ENCODE measurements at places on chromosomes 3 and 15. TPM values are rescaled to one million over a fixed set of nuclear protein-coding genes. Genes with fewer than 3 reads are reported as not detected.

The TERC gene
- 454 TPM for total RNA-seq

- DNase-seq: no peak
Observed at GRCh38 chr3:106010829-106011228, 142.0 kb upstream of the CBLB start.

- DNase-seq: no peak
Observed at GRCh38 chr3:177862962-177863491, 665.7 kb upstream of the TBL1XR1 start.

DNA sequence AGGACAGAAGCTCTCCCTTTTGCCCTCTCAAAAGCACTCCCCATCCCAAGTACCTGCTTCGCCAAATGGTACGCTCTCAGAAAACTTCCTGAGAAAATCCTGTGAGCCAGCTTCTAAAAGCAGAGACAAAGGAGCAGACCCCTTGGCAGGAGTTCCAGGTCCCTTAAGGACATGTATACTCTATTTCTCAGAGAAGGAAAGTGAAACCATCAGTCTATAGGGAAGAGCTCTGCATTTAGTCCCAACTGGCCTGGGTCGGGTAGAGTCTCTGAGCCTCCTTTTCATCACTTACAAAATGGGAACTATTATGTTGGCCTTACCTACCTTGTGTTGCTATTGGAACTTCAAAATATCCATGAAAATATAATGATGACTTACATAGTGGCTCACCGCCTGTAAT, 19.7 kb downstream of the DAPK2 start:
- no peak for DNase-seq

DNA sequence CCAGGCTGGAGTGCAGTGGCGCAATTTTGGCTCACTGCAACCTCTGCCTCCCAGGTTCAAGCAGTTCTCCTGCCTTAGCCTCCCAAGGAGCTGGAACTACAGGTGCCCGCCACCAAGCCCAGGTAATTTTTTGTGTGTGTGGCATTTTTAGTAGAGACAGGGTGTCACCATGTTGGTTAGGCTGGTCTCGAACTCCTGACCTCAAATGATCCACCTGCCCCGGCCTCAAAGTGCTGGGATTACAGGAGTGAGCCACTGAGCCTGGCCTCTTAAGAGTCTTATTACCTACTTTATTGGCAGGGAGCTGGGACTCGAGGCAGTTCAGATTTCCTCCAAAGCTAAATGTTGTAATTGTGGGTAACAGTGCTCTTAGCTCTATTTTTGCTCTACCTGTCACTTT, 16.4 kb downstream of the PXYLP1 start:
- no peak for DNase-seq

GRCh38 chr3:179018808-179019207, 52.8 kb downstream of the ZMAT3 start:
- no peak for DNase-seq

DNA sequence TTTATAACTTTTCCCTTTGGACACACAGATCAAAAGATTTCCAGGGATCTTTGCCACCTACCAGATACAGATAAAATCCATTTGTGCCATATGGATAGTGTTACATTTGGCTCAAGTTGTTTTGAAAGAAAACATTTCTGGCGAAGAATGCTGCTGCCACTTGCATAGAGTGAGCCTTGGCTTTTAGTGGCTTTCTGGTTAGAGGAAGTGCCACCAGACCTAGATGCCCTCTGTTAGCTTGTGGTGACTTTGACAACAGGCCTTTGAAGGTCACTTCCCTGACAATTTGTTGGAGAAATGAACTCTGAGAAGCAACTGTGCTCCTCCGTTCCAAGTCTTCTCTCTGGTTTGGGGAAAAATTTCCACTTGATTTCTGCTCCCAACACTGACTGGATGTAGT, 158.0 kb downstream of the CHST2 start:
- DNase-seq: peak; percentile 15

GRCh38 chr3:192068464-192069254, 607.7 kb downstream of the PYDC2 start:
- DNase-seq: no peak

GRCh38 chr15:35810007-35810406, 264.0 kb upstream of the DPH6 start:
- no peak for DNase-seq

DNA sequence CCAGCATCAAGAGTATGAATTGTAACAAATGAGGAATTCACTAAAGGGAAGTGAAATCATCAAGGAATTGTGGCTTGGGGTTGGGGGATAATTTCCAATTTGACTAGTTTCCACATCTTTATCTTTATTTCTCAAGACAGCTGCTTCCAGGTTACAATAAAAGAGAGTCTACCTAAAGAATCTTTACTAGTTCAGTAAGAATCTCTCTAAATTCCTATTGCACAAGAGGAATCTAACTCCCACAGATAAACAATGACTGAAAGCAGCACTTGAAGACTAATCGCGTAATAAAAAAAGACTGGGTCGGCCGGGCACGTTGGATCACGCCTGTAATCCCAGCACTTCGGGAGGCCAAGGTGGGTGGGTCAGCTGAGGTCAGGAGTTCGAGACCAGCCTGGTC, 194.4 kb downstream of the KBTBD8 start:
- no peak for DNase-seq

The SCAPER gene
- total RNA-seq: 16.4 TPM

The C3orf52 gene
- total RNA-seq: 18.6 TPM

The TEX55 gene
- total RNA-seq: not detected

DNA sequence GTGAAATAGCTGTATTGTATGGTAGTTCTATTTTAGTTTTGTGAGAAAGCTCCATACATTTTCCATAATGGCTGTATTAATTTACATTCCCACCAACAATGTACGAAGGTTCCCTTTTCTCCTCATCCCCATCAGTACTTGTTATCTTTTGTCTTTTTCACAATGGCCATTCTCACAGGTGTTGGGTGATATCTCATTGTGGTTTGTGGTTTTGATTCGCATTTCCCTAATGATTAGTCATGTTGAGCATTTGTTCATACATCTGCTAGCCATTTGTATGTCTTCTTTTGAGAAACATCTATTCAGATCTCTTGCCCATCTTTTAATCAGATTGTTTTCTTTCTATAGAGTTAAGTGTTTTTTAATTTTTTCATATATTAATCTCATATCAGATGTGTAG, 931.9 kb downstream of the IGSF11 start:
- peak; percentile 22 for DNase-seq

GRCh38 chr15:59609730-59610712, 1.6 kb upstream of the GCNT3 start:
- peak; percentile 54 for DNase-seq

The CATSPER2 gene
- 0.62 TPM for total RNA-seq

- no peak for DNase-seq
Observed at GRCh38 chr3:184299488-184300377, 692 bp downstream of the PSMD2 start.

The GABRR3 gene
- not detected for total RNA-seq

- DNase-seq: peak; percentile 98
Observed at GRCh38 chr15:39362821-39363561, 217.9 kb upstream of the THBS1 start.

The CHRNA3 gene
- total RNA-seq: not detected

The GOLGA8M gene
- 0.64 TPM for total RNA-seq

The PLA1A gene
- total RNA-seq: 2.8 TPM

DNA sequence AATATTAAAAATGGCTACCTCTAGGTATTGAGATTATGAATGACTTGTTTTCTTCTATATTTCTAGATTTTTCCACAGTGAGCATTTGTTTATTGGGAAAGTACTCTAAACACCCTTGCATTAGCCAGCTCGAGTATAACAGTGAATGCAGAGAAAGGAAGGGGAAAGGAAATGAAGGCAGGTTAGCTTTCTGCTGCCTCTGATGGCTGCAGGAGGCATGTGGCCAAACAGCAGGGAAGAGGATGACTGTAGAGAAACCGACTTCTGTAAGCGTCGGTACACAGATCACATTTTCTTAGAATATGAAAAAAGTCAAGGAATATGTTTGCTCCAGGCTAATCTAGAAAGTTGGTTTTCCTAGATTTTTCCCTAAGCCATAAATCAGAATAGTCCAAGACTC, 19.8 kb downstream of the GNB5 start:
- no peak for DNase-seq

DNA sequence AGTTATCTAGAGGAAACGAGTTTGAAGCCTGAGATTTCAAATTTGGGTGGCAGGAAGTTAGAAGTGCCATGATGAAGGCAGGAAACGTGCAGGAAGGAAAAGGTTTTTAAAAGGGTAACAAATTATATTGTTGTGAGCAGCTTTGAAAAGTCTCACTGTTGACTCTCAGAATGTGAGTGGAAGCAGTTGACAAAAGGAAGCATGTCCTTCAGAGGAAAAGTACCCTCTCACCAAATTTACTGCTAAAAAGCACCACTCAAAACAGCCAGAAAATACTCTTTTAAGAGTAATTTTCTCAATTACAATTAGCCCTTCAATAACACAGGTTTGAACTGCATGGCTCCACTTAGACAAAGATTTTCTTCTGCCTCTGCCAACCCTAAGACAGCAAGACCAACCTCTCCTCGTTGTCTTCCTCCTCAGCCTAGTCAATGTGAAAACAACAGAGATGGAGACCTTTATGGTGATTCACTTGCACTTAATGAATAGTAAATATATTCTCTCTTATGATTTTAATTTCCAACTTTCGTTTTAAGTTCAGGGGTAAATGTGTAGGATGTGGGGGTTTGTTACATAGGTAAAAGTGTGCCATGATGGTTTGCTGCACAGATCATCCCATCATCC, 117.1 kb upstream of the LIPC start:
- no peak for DNase-seq

DNA sequence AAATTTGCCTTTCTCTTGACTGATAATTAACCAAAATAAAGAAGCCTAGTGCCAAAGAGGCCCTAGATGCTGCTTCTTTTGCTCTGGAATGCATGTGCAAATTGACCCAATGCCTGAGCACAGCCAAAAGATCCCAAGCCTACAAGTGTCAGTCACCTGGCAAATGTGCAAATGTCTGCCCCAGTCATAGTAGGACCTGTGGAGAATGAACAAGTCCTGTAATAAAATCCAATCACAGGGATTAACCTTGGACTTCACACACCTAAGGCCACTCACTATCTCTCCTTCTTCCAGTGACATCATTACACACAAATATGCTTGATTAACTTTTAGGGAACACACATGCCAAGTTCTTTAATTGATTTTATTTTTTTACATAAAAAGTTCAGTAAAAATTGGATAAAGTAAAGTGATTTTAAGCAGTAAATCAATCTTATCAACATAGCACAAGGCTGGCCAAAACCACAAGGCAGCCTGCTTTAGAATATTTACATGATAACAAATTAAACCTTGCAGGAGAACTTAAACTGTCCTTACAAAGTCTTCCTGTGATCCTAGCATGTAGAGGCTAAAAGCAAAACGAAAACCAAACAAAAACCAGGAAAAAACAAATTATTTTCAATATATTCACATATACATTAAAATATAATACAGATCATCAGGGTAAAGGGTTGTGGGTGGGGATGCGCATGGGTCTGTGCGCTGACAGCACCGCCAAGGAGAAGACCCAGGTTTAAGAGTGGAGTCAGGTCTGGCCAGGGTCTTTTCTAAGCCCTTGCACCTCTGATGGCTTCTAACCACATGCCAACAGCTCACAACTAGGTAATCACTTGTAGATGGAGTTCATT, 36.8 kb downstream of the NBEAL2 start:
- DNase-seq: no peak

DNA sequence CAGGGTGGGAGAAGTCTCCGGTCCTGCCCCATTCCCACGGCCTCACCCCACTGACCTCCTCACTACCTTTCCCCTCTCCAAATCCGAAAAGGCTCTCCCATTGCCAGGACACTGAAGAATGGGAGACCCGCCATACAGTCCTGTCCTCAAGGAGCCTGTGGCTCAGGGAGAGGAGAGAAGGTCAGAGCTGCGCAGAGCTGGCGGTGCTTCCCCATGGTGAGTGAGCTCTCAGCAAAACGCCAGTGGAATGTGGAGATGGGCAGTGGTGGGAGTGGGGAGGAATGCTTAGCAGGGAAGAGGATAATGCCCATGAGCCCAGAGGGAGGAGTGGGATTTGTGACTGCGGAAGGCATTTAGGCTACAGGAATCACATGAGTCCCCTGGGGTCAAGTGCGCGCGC, 20.1 kb downstream of the FAM43A start:
- DNase-seq: no peak

The MESP2 gene
- total RNA-seq: 0.42 TPM

GRCh38 chr3:54358316-54358715, 236.0 kb downstream of the CACNA2D3 start:
- no peak for DNase-seq

- DNase-seq: no peak
Observed at GRCh38 chr15:69013726-69014406, 629 bp upstream of the NOX5 start.

The P3H2 gene
- total RNA-seq: 24.2 TPM

- DNase-seq: no peak
Observed at GRCh38 chr15:80830677-80831076, 51.5 kb downstream of the CEMIP start.

- peak; percentile 32 for DNase-seq
Observed at GRCh38 chr15:83305704-83306291, 21.3 kb upstream of the BNC1 start.

DNA sequence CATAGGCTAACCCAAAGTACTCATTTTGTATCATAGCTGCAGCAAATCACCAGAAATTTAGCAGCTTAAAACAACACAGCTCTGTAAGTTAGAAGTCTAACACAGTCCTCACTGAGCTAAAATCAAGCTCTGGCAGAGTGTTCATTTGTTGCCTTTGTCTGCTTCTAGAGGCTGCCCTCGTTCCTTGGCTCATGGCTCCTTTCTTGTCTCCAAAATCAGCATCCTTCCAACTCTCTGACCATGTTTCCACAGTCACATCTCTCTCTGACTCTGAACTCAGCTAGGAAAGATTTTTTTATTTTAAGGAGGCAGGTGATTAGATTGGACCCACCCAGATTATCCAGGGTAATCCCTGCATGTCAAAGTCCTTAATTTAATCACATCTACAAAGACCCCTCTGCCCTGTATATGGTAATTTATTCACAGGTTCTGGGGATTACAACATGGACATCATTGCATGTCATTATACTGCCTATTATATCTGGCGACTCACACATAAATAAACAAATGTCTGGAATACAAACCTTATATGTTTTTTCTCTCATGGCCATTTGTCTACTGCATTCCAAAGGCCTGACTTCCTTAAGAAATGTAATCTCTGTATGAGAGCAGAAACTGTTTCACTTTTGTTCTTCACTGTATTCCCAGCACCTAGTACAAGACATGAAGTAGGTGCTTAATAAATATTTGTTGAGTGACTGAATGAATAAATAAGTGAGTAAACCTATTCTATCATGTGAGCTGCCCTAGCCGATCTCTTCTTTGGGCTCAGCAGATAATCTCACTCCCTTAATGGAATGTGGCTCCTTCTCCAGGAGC, 15.1 kb upstream of the UACA start:
- DNase-seq: no peak

The ZSCAN2 gene
- 13.3 TPM for total RNA-seq

The GOLGA6B gene
- 0.21 TPM for total RNA-seq

- peak; percentile 65 for DNase-seq
Observed at GRCh38 chr3:50268703-50269451, at the start of gene SEMA3B. Gene SEMA3B, plus strand, starts transcription at chr3:50269147. Its CDS starts 94 bp downstream, at chr3:50269241.

DNA sequence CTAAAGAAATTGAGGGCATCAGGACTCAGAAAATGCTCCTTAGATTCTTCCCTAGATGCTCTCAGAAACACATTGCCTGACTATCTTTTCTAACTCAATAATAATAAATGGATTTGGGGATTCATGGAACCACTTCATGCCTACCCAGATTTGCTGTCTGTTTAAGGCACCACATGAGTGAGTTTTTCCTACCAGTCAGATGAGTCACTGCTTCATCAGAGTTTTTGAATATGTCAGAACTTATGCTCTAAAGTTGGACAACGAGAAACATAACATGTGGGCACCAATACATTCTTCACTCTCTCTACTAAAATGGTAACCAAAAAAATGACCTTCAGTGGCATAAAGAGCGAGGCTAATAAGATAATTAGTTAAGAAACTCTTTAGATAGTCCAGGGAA, 1135.1 kb downstream of the TUSC7 start:
- DNase-seq: peak; percentile 4

GRCh38 chr15:52731732-52732470, 52.7 kb upstream of the ATOSA start:
- peak; percentile 38 for DNase-seq

Data from myocyte (in vitro differentiated cells).